Stromal cell of bone marrow (primary cell): ENCODE measurements at places on chromosomes 13 and 19.

DNA sequence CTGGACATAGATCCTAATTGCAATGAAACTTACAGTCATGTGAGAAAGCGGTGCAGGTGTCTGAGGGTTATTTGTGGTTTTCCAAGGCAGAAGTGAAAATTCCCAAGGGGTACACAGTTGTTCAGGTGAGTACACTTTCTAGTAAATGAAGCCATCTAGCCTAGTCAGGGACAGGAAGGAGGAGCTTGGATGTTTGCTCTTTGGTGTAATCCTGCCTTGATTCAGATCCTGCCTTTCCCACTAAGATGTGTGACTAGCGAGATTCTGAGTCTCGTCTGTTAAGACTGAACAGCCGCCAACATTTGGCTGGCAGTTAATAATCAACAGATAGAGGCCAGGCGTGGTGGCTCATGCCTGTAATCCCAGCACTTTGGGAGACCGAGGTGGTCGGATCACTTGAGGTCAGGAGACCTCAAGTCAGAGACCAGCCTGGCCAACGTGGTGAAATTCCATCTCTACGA is 2.5 kb downstream of the RPS9 start:
- no peak for DNase-seq

- peak; percentile 77 for DNase-seq
Observed at GRCh38 chr19:9885077-9885552, 50.0 kb downstream of the PIN1 start.

DNA sequence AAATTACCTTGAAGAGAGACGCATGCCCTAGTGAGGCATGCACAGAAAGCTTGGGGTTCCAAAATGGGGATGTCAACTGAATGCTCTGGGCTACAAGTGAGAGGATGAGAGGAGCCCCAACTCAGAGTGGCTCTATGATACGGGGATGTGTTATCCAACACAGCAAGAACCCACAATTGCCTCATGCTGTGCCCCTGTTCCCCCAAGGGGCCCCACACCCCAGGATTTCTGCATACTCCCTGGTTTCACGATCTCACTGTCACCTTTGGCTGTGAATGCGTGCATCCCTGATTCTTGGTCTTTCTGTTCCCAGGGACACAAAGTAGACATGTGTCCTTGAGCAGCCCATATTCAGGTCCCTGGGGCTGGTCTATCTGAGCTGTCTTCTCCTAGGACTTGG is 29.3 kb downstream of the WDR88 start:
- no peak for DNase-seq

- DNase-seq: no peak
Observed at GRCh38 chr13:29593605-29594297, 1.7 kb downstream of the SLC7A1 start.

DNA sequence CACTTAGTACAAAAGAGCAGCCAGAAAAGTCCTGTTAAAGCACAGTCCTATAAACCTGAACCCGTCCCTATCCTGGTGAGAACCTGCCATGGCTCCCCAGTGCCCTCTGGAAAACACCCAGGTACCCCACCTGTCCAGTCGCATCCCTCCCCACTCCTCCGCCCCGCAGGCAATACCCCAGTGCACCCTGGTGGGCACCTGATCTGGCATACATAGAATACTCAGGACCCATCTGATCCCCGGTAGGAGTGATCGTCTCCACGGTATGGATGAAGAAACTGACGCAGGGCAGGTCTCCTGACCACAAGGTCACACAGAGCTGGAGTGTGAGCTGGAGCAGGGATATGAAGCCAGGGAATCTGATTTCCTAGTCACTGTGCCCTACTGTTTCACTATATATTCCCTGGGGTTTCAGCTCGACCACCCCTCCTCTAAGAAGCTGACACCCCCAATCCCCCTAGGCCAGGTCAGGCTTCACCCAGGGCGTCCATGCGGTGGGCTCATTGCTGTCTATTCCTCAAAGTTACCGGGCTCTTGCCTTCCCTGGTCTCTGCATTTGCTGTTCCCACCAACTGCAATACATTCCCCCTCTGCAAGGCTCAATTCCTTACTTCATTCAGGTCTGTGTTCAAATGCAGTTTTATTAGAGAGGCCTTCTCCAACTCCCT is 12.6 kb downstream of the FBXO46 start:
- no peak for DNase-seq
